Activated effector memory CD4-positive, alpha-beta T cell treated with Interleukin-2 at 50 U/mL for 16 hours (primary cell): ENCODE measurements at places on chromosomes 7 and 10.

- DNase-seq: peak; percentile 16
Measured at GRCh38 chr7:75866489-75867389, 12.1 kb upstream of the RHBDD2 start.

DNA sequence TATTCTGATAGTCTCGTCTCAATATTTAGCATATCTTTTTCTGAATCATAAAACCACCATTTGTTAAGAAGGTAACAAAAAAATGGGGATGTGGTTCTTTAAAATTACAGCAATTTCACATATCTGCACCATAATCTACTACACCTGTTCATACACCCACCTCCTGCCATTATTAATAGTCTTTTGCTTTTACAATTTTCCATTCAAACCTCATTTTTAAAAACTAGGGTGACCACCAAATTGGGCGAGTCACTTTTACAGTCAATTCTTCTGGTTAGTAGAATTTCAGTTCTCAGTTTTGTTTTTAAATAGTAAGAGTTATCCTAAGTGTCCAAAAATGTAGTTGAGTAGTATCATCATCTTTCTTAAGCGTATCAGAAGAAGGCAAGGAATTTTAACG lies 48.4 kb upstream of the GSAP start:
- no peak for DNase-seq

DNA sequence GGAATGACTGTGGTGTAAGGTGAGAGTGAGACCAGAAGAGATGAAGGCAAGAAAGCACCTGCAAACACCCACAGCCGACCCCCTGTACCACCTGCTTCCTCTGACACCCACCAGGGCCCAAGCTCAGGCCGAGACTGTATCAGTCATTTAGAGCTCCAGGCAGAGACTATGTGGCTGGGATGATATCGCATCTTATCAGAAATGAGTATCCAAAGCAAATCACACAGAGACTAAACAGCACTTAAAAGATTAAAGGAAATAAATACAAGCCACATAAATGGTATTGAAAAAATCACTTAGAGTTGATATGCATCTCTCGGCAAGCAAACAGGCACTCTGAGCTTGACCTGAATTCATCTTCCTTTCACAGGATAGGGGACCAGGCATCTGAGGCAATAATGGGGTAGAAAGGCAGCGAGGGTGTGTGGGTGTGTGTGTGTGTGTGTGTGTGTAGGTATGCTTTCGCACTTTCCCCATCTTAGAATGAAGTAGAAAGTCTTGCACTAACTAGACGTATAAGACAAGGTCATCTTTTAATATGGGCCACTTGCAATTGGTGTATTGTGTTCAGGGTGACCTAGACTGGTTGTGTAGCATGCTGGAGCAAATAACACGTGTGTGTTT lies 665.9 kb downstream of the KCNMA1 start:
- no peak for DNase-seq

DNA sequence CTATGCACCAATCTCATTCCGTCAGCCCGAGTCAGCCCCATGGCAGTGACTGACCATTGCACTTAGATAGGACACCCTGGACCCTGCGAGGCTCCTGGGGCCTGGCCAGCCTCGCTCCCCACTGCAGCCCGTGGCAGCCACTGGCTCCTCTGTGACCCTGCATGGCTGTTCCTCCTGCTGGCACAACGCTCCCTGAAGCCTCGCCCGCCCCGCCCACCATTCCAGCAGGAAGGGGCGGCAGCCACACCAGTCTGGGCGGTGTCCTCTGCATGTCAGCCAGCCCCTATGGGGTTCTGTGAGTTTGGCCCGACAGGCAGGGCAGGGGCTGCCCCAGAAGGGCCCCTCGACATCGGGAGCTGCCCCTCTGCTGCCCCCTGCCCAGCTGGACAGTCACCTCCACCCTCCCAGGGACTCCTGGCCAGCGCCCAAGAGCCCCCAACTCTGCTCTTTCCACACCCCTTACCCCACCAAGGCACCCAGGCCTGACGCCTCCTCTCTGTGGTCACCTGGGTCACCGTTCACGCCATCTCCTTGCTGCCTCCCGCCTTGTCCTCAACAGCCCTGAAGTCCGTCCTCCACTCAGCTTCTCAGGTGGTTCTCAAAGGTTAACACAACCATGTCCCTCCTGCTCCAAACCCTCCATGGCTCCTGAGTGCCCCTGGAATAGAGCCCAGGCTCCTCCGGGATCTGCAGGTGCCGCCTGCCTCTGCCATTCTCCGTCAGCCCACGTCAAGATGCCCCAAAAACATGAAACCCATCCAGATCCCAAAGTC lies 103.5 kb downstream of the MICALL2 start:
- no peak for DNase-seq

- no peak for DNase-seq
Measured at GRCh38 chr7:44159824-44160630, 18.9 kb upstream of the MYL7 start.

GRCh38 chr10:28840971-28841370 lies 163.7 kb downstream of the BAMBI start:
- no peak for DNase-seq

GRCh38 chr10:102781090-102781920 lies 37.6 kb downstream of the WBP1L start:
- no peak for DNase-seq

GRCh38 chr7:15688911-15689310 lies 2.4 kb upstream of the MEOX2 start:
- no peak for DNase-seq

- no peak for DNase-seq
Measured at GRCh38 chr7:134613623-134614347, 32.9 kb upstream of the BPGM start.

GRCh38 chr7:129724796-129725195 lies 113.3 kb downstream of the NRF1 start:
- DNase-seq: no peak

DNA sequence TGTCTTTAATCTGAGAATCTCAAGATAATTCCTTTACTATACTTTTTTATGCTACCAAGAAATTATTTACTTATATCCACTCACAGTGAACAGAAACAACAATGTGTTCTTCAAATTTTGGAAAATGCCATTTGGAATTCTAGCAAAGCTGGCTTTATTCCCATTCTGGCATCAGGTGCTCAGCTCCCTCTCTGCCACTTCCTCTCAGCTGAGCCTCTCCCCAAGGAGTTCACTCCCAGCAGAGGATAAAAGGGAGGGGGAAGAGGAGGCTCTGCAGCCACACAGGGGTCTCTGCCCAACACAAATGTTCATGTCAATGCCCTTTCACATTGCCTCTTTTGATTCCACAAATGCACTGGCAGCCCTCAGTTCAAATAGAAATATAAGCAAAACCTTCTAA lies 116.9 kb downstream of the CPEB3 start:
- DNase-seq: no peak

GRCh38 chr10:127343821-127344220 lies 147.4 kb upstream of the INSYN2A start:
- DNase-seq: no peak

- DNase-seq: no peak
Measured at GRCh38 chr7:18337048-18337809, 158.3 kb upstream of the HDAC9 start.

DNA sequence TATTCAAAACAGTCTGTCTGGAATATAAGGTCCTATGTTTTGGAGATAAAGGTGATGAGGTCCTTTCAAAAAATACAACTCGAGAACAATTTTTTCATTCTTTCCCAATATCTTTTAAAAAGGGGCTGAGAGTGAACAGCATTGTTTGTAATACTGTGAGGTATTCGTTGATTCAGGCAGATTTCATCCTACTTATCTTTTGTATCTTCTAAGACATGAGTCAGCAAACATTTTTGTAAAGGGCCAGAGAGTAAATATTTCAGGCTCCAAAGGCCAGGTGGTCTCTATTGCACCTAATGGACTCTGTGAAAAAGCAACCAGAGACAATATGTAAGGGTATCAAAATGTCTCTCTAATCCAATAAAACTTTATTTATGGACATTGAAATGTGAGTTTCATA lies 8.1 kb upstream of the ANK3 start:
- DNase-seq: no peak

DNA sequence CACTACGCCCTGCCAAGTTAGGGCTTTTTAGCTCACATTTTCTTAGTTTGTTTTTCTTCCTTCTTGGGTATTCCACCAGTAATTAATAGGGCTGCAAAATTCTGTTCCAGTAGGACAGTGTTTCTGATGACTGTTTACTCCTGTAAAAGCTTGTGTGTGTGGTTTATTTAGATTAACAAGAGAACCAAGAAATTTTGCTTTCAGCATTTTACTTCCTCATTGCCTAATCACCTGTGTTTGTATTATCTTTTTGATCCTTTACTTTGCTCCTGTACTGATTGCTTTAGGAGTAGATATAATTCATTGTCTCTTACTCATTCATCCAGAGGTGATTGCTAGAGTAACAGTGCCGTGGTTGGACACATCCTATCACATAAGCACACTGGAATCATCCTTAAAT lies 27.7 kb downstream of the TDRD1 start:
- DNase-seq: no peak

- no peak for DNase-seq
Measured at GRCh38 chr7:138478499-138478908, 18.4 kb downstream of the TRIM24 start.
